ENCODE measurements at places on chromosomes 3 and 15. TPM values are rescaled to one million over a fixed set of nuclear protein-coding genes. Genes with fewer than 3 reads are reported as not detected.

MYEF2 gene
- total RNA-seq = 27.4 TPM

GRCh38 chr3:196772102-196772501 lies 32.4 kb downstream of the PAK2 start:
- peaks cover 8% of the 10 kb centered on the region for H3K36me3 ChIP-seq
- H3K27ac ChIP-seq = no peak overlapping the region
- DNase-seq = no peak

GRCh38 chr3:57691411-57692132 lies 1.3 kb downstream of the DENND6A start:
- H3K36me3 ChIP-seq = peaks cover 4% of the 10 kb centered on the region
- H3K4me3 ChIP-seq = peak overlapping the region; percentile 89
- H3K27me3 ChIP-seq = no peaks in the 10 kb centered on the region
- peaks cover 37% of the 10 kb centered on the region for H3K4me1 ChIP-seq

GRCh38 chr3:65671004-65671403 lies 367.7 kb downstream of the MAGI1 start:
- H3K4me3 ChIP-seq = no peak overlapping the region
- DNase-seq = no peak
- H3K27ac ChIP-seq = no peak overlapping the region
- peaks cover 9% of the 10 kb centered on the region for H3K4me1 ChIP-seq
- no peaks in the 10 kb centered on the region for H3K36me3 ChIP-seq
- no peaks in the 10 kb centered on the region for H3K27me3 ChIP-seq

ITIH1 gene
- not detected for total RNA-seq

GRCh38 chr3:51581524-51581923 lies 43.0 kb downstream of the RAD54L2 start:
- peaks cover 16% of the 10 kb centered on the region for H3K36me3 ChIP-seq
- H3K27me3 ChIP-seq = no peaks in the 10 kb centered on the region
- H3K27ac ChIP-seq = no peak overlapping the region
- peaks cover 20% of the 10 kb centered on the region for H3K4me1 ChIP-seq
- no peak for DNase-seq
- H3K4me3 ChIP-seq = no peak overlapping the region

FBN1 gene
- total RNA-seq = 1,104 TPM

GRCh38 chr3:69425249-69425648 lies 39.4 kb upstream of the FRMD4B start:
- peaks cover 3% of the 10 kb centered on the region for H3K4me1 ChIP-seq
- H3K36me3 ChIP-seq = no peaks in the 10 kb centered on the region
- no peak overlapping the region for H3K4me3 ChIP-seq

DNA sequence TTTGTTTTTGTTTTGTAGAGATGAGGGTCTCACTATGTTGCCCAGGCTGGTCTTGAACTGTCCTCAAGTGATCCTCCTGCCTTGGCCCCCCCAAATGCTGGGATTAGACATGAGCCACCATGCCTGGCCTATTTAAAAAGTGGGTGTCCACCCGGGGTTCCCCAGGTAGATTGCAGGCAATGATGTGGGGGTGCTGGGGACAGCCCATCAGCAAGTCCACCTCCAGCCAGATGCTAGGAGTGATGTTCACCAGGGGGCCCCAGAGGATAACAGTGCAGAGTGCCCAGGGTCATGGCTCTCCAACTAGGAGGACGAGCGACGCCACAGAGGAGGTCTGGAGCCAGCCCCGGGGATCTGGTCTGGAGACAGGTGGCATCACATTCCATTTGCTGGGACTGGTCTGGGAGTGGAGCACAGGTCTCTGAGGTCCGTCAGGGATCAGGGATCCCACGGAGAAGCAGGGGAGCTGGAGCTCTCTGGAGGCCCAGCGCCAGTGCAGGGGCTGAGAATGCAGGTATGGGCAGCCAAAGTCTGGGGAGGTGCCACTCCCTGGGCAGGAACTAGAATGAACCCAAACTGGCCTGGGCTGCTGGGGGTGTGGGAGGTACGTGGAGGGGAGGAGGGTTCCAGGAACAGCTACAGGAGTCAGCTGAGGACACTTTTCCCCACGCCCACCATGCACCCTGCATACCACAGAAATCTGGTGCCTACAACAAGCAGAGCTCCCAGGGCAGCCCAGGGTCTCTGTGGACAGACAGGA lies 51.2 kb upstream of the PCSK6 start:
- H3K27ac ChIP-seq = no peak overlapping the region
- no peaks in the 10 kb centered on the region for H3K36me3 ChIP-seq
- H3K27me3 ChIP-seq = peaks cover 6% of the 10 kb centered on the region
- peaks cover 8% of the 10 kb centered on the region for H3K4me1 ChIP-seq
- H3K4me3 ChIP-seq = no peak overlapping the region

MINAR1 gene
- 2.1 TPM for total RNA-seq

SV2B gene
- total RNA-seq = not detected

CRYGS gene
- 4.9 TPM for total RNA-seq

GRCh38 chr15:64447536-64448315 lies 12.7 kb upstream of the ZNF609 start:
- no peak for DNase-seq
- no peak overlapping the region for H3K4me3 ChIP-seq
- no peaks in the 10 kb centered on the region for H3K27me3 ChIP-seq
- no peak overlapping the region for H3K27ac ChIP-seq
- H3K36me3 ChIP-seq = peaks cover 22% of the 10 kb centered on the region

GRCh38 chr3:196073255-196073753 lies 8.6 kb downstream of the TFRC start:
- no peaks in the 10 kb centered on the region for H3K4me1 ChIP-seq
- no peaks in the 10 kb centered on the region for H3K27me3 ChIP-seq
- no peak overlapping the region for H3K27ac ChIP-seq
- H3K36me3 ChIP-seq = peaks cover 18% of the 10 kb centered on the region
- no peak overlapping the region for H3K4me3 ChIP-seq

DNA sequence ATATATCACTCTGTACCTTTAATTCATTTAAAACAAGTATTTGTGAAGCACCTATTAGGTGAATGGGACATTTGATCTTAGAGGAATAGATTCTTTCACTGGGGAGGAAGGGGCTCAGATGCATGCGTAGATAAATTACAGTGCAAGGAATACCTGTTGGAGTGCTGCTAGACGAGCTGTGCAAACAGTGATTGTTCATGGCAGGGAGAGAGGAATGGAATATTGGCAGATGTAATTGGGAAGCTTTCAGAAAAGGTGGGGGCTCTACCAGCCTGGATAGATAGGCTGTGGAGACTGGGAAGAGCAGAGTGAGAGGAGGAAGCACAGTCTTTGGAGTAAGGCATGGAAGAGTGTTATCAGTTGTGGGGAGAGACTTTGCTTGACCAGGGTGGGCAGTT lies 116.8 kb downstream of the AKAP13 start:
- no peak overlapping the region for H3K4me3 ChIP-seq
- H3K4me1 ChIP-seq = peaks cover 65% of the 10 kb centered on the region
- peaks cover 3% of the 10 kb centered on the region for H3K36me3 ChIP-seq
- no peak overlapping the region for H3K27ac ChIP-seq

SLC35G2 gene
- 7.3 TPM for total RNA-seq

GABRB3 gene
- 7.4 TPM for total RNA-seq

GRCh38 chr3:118628704-118629341 lies 405.8 kb downstream of the IGSF11 start:
- no peak overlapping the region for H3K4me3 ChIP-seq
- H3K36me3 ChIP-seq = no peaks in the 10 kb centered on the region
- peaks cover 7% of the 10 kb centered on the region for H3K27me3 ChIP-seq
- H3K4me1 ChIP-seq = peaks cover 2% of the 10 kb centered on the region
- peak; percentile 86 for DNase-seq

- peaks cover 25% of the 10 kb centered on the region for H3K27me3 ChIP-seq
- no peaks in the 10 kb centered on the region for H3K36me3 ChIP-seq
- H3K27ac ChIP-seq = no peak overlapping the region
Measured at GRCh38 chr3:44252332-44252959, 10.8 kb downstream of the TOPAZ1 start.

DNA sequence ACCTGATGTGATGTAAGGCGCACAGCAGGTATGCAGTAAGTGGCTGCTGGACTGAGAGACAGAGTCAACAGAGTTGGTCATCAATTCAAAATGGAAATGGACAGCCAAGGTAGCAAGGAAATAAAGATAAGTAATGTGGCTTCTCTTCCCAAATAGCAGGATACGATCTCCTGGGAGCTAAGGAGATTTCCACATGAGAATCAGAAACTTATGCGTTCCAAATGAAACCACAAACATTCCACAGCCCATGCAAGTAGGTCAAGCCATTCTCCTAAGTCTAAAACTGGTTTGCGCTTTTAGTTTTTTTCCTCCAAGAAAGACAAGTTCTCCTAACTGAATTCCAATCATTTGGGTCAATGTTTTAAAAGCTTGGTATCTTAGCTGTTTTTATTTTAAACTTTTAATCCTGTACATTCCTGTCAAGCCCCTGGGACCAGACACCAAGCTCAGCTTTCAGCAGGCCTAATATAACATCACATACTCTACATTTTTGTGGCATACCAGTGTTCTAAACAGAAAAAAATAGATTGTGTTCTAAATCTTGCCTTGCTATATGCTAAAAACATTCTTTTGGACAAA lies 73.7 kb upstream of the TSPAN3 start:
- H3K36me3 ChIP-seq = peaks cover 24% of the 10 kb centered on the region
- H3K4me1 ChIP-seq = peaks cover 66% of the 10 kb centered on the region
- H3K27me3 ChIP-seq = no peaks in the 10 kb centered on the region
- no peak for DNase-seq
- H3K4me3 ChIP-seq = peak overlapping the region; percentile 49

GRCh38 chr3:19489936-19490335 lies 341.6 kb downstream of the KCNH8 start:
- no peaks in the 10 kb centered on the region for H3K36me3 ChIP-seq
- no peaks in the 10 kb centered on the region for H3K27me3 ChIP-seq
- H3K4me1 ChIP-seq = no peaks in the 10 kb centered on the region
- DNase-seq = no peak

GRCh38 chr3:47409688-47410416 lies 29.0 kb downstream of the PTPN23 start:
- H3K27ac ChIP-seq = no peak overlapping the region
- DNase-seq = no peak
- no peak overlapping the region for H3K4me3 ChIP-seq
- H3K4me1 ChIP-seq = peaks cover 10% of the 10 kb centered on the region
- H3K27me3 ChIP-seq = no peaks in the 10 kb centered on the region

DNA sequence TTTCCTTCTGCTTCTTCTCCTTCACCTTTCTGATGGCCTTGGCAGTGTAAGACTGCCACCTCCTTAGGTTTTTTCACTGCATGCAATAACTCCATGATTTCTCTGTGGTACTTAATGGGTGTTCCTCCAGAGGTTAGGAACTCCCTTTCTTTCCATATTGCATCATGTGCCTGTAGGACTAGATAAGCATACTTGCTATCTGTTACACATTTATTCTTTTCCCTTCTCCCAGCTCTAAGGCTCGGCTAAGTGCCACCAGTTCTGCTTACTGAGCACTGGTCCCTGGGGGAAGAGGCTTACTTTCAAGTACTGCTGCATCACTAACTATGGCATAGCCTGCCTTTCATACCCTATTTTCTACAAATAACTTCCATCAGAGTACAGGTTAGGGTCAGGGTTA lies 351.8 kb downstream of the OTOL1 start:
- no peaks in the 10 kb centered on the region for H3K36me3 ChIP-seq
- no peak overlapping the region for H3K4me3 ChIP-seq
- DNase-seq = no peak
- H3K27ac ChIP-seq = no peak overlapping the region
- H3K4me1 ChIP-seq = peaks cover 2% of the 10 kb centered on the region

DNA sequence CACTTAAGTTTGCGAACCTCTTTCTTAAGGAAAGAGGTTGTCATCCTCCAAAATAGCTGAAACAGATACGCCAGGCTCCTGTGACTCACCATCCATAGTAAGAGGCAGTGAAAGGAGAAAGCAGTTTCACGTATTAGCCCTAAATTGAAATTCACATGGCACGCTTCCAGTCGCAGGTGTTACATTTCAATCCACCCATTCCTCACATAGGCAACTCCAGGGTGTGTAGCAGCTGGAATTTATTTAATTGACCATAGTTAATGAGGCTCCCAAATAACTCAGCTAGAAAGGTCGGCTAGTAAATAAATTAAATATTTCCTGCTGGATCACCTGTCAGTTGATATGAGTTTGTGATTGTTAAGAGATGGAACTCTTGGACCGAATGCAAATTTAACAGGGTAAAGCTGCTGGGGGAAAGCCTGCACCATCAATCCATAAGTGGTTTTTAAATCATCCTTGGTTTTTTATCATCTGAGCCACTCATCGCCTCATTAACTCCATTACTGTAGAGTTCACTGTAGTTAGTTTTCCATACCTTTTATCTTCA lies 19.6 kb downstream of the NSUN3 start:
- H3K36me3 ChIP-seq = peaks cover 21% of the 10 kb centered on the region
- H3K27ac ChIP-seq = no peak overlapping the region
- no peaks in the 10 kb centered on the region for H3K27me3 ChIP-seq
- H3K4me3 ChIP-seq = no peak overlapping the region
- DNase-seq = no peak
- no peaks in the 10 kb centered on the region for H3K4me1 ChIP-seq

PTH1R gene
- total RNA-seq = 12.9 TPM

DNA sequence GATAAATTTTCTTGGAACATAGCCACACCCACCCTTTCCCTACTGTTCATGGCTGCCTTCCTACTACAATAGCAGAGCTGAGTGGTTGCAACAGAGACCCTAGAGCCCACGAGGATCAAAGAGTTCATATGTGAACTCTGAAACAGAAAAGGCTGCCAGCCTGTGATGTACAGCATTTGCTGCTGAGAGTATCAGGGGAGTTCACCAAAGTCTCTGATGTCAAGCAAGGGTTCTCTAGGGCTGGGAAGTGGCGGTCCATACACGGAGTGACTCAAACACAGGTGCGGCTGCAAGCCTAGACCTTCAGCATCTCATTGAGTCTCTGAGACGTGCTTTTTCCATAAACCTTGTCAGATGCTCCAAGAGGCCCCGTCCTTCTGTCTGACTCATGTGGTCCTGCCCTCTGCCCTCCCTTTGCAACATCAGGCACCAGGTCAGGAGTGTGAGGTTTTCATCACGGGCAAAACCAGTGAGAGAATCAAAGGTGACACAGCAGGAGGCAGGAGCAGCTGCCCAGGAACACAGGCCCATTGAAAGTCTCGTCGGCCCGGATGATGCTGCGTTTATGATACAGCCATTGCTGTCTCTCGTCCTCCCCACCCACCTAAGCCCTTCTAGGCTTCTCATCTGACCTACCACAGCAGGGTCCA lies 42.9 kb downstream of the PCSK6 start:
- H3K4me3 ChIP-seq = no peak overlapping the region
- no peak for DNase-seq
- H3K4me1 ChIP-seq = no peaks in the 10 kb centered on the region
- H3K27ac ChIP-seq = no peak overlapping the region
- H3K27me3 ChIP-seq = peaks cover 3% of the 10 kb centered on the region

GRCh38 chr15:40029979-40030893 lies 8.7 kb downstream of the SRP14 start:
- no peaks in the 10 kb centered on the region for H3K27me3 ChIP-seq
- no peak overlapping the region for H3K4me3 ChIP-seq
- H3K36me3 ChIP-seq = peaks cover 39% of the 10 kb centered on the region
- no peaks in the 10 kb centered on the region for H3K4me1 ChIP-seq

TRIP4 gene
- total RNA-seq = 24.5 TPM

TRAK1 gene
- total RNA-seq = 30.7 TPM

- peaks cover 5% of the 10 kb centered on the region for H3K4me1 ChIP-seq
- no peaks in the 10 kb centered on the region for H3K36me3 ChIP-seq
- DNase-seq = no peak
- no peak overlapping the region for H3K27ac ChIP-seq
Measured at GRCh38 chr3:70053293-70053692, 53.8 kb downstream of the SAMMSON start.
